ENCODE measurements at places on chromosomes 16 and 17.

- no peak for DNase-seq
Observed at GRCh38 chr17:34411646-34412421, 48.8 kb upstream of the CCL1 start.

DNA sequence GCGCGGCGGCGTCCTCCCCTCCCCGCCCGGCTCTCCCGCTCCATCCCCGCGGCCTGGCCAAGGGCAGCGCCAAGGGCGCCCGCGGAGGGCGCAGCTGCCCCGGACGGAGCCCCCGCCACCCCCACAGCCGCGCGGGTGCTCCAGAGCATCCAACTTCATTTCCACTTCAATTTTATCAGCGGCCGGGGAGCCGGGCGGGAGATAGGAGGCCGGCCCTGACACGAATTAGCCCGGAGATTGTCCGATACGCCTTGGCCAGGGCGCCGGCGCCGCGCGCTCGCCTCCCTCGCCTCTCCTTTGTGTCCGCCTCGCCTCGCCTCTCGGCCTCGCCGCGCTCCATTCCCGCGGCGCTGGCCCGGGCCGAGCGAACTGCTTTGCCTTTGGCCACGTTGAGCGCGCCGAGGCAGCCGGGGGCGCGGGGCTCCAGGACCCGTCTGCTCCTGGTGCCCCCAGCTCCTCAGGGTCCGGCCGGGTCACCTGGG, 129.1 kb upstream of the LHX1 start:
- DNase-seq: peak; percentile 16

DNA sequence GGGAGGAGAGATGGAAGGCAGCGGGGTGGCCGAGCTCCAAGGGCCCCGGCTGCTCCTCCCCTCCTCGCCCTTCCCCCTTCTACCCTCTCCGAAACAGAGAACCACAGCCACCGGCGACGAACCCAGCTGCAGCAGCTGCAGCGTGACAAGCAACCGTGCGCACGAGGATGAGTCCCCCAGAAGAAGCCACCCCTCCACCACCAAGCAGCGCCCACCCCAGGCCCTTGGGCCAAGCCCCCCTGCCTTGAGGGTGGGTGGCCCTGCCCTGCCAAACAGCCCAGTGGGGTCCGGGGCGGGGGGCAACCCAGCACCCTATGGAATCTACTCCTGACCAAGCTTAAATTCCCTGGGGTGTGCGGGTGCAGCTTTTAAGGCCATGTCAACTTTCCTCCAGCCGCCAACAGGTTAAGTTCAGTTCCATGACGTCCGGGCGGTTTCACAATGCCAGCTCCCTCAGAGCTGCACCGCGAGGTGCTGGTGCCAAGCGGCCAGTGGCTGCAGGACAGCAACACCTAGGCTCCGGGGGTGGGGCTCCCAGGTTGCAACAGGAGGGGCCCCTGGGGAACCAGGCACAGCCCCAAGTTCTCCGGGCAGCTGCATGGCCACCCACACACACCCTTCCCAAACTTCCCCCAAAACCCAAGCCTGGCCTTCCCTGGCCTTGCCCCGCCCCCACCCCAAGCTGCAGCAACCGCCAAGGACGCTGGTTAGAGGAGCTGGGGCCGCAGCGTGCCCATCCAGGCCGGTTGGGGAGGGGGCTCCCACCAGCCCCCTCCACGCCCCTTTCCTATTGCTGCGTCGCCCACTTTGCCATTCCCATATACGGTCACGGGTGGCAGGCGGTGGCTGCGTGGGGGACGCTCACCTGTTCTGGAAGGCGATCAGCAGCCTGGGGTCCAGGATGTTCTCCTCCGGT, 2.0 kb downstream of the CBX4 start:
- DNase-seq: no peak

DNA sequence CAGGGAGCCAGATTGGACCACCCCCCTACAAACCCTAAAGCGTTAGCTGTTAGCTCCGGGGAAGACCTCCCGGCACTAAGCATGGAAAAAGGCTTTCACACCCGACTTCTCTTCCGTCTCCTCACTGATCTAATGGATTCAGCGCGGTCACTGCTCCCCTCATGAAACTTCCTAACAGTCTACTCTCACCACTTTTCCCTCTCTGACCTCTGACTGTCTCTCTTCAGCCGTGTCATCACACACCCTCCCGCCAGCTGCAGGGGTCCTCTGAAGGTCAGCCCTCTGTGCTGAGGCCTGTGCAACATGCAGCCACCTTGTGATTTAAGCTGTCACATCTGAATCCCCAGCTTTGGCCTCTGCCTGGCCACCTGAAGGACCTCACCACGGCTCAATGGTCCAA, 15.7 kb downstream of the LYRM1 start:
- no peak for DNase-seq

- no peak for DNase-seq
Observed at GRCh38 chr17:44927696-44928095, 12.4 kb upstream of the GFAP start.

- DNase-seq: no peak
Observed at GRCh38 chr17:41636652-41637051, 12.3 kb upstream of the KRT17 start.

DNA sequence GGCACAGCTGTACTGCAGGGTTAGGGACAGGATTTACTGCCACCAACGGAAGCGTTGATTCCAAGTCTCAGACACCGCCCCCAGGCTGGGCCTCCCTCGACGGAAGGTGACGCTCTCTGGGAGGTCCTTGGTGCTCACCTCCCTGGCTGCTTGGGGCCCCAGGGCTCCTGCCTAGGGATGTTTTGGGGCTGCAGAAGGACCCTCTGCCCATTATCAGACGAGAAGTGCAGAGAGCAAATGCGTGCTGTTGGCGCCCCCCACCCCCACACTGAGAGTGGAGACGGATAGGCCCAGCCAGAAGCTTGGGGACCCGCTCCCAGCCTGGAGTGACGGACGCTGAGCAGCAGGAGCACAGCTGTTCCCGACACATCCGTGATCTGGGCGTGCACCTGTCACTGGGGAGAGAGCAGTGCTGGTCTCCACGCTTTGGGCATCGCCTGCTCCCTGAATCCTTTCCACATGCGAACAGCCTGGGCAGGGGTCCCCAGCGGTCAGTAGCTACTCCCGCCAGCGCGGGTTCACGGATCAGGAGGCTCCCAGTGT, 5.1 kb upstream of the SOX8 start:
- DNase-seq: no peak

DNA sequence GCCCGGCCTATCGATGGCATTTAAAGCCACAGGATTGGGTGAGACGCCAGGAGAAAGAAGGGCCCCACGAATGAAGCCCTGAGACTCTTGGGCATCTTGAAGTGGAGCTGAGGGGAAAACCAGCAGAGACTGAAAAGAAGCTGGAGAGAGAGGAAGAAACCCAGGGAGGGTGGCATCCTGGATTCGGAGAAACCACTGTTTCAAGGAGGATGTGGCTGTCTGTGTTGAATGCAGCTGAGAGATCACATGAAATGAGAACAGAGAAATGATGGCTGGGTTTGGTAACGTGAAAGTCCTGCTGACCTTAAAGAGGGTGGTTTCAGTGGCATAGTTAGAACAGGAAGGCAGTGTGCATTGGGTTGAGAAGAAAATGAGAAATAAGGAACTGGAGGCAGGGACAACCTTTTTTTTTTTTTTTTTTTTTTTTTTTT, 3.8 kb downstream of the TNFSF12 start:
- DNase-seq: no peak

DNA sequence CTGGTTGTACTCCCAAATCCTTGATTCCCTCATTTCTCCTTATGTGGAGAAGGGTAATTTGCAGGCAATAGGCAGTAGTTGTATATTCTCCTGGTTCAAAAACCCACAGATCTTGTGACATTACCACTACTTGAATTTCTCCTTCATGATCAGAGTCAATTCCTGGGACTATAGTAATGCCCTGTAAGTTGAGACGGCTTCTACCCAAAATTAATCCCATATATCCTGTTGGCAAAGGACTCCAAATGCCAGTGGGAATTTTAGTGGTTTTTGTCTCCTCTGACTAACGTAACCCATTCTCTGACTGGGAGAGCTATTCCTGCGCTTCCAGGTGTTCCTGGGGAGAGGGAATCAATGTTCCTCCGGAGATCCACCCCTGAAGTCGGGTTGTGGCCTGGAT, 11.6 kb upstream of the ZNF689 start:
- no peak for DNase-seq

GRCh38 chr16:48526958-48527331, 83.0 kb downstream of the N4BP1 start:
- DNase-seq: no peak

DNA sequence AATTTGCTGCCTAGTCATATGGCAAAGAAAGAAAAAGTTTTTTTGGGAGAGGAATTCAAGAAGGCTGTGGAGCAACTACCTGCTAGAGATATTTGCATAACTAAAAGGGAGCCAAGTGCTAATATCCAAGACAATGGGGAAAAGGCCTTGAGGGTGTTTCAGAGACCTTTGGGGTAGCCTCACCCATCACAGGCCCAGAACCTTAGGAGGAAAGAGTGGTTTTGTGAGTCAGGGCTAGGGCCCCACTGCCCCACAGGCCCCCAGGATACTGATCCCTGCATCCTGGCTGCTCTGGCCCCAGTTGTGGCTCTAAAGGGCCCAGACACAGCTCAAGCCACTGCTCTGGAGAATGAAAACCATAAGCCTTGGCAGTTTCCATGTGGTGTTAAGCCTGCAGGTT, 41.9 kb upstream of the SDK2 start:
- DNase-seq: no peak

DNA sequence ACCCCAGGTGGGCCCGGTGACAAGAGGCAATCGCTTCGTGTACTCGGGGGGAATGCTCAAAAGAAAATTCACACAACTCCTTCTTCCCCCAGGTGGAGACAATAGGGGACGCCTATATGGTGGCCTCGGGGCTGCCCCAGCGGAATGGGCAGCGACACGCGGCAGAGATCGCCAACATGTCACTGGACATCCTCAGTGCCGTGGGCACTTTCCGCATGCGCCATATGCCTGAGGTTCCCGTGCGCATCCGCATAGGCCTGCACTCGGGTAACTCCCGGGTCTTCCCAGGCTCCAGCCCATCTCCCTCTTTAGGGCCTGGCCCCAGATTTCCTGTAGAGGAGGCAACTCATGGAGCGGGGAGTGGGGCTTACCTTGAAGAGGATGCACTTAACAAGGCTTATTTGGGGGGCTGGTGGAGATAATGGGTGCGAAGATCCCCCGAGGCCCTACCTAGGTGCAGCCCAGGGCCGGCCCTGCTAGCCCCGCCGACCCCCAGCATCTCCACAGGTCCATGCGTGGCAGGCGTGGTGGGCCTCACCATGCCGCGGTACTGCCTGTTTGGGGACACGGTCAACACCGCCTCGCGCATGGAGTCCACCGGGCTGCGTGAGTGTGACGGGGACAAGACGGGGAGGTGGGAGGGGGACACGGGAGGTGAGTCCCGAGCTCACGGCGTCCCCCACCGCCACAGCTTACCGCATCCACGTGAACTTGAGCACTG, 13.0 kb downstream of the GUCY2D start:
- no peak for DNase-seq

Data from HEK293T (cell line).